ENCODE measurements at places on chromosomes 11 and 22.
A peak's percentile ranks its signal among the peaks of the same experiment; 100 is the strongest.

- no peak for DNase-seq
These were observed 39.6 kb downstream of the PARVB start for GRCh38 chr22:44063462-44064371.

DNA sequence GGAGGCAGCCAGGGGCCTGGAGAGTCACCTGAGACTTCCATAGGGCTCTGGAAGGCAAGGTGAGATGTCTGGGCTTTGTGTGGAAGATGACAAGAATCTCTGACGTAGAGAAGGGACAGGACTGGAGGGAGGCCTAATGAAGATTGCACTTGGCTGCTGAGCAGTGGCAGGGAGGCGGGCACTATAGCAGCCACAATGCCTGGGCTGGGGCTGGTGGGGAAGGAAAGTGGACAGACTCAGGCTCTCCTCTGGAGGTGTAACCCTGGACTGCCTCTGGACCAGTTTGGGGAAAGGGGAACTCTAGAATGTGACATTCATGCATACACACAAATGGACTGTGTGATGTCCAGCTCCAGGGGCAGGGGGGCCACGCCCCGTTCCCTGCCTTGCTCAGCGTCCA, 34.3 kb upstream of the CYP2D6 start:
- no peak for DNase-seq

- no peak for DNase-seq
These were observed 94.4 kb downstream of the SCN3B start for GRCh38 chr11:123560006-123560405.

GRCh38 chr11:115241899-115242298, 262.3 kb downstream of the CADM1 start:
- DNase-seq: no peak

DNA sequence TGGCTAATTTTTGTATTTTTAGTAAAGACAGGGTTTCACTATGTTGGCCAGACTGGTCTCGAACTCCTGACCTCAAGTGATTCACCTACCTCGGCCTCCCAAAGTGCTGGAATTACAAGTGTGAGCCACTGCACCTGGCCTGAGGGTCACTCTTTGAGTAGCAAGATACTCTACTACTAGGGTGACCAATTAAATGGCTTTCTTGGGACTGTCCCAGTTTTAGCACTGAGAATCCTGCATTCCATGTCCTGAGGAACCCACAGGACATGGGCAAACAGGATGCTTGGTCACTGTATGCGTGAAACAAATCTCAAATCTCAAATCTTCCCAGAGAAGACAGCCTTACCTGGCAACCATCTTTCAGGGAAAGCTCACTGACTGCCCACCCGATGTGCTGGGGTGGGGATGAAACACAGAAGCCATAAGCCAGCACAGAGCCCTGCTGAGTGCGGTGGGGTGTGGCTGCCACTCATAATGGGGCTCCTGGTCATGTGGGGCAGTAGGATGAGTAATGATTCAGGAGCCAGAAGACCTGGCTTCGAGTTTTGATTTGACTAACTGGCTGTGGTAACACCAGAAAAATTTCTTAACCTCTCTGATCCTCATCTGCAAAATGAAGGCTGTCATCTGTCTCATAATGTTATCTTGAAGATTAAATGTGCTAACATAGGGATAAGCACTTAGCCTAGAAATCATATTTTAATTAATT, 11.5 kb downstream of the CLMP start:
- no peak for DNase-seq

- DNase-seq: no peak
These were observed 58.3 kb upstream of the VSTM5 start for GRCh38 chr11:93908689-93909088.

GRCh38 chr11:36400766-36401455, 104.8 kb downstream of the PRR5L start:
- no peak for DNase-seq

DNA sequence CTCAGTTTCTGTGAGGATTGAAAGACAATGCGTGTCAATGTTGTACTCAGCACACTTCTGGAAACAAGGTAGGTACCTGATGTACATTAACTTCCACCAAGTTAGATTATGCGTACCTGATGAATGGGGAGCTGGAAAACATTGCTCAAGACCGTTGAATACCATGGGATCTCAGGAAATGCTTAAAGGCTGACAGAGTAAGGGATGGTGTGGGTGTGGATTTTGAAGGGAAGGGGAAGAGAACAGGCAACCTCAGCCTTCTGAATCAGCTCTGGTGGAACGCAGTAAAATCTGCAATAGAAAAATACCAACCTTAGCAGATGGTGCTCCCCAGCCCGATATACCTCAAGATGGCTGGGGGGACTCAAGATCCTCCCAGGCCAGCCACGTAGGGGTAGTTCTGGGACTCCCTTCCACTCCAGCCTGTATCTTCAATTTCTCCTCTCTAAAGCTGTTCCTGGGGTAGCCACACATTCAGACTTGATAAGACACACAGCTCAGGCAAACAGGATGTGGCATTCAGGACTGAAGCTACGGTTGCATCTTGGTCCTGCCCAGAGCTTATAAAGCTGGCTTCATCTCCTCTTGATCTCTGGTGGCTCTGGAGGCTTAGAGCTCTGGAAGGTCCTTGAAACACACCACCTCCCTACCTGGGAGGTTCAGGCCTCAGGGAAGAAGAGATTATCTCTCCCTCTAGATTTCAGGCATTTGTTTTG, 111.8 kb downstream of the CTNND1 start:
- no peak for DNase-seq

GRCh38 chr11:36026315-36026968, 82.6 kb downstream of the LDLRAD3 start:
- no peak for DNase-seq

DNA sequence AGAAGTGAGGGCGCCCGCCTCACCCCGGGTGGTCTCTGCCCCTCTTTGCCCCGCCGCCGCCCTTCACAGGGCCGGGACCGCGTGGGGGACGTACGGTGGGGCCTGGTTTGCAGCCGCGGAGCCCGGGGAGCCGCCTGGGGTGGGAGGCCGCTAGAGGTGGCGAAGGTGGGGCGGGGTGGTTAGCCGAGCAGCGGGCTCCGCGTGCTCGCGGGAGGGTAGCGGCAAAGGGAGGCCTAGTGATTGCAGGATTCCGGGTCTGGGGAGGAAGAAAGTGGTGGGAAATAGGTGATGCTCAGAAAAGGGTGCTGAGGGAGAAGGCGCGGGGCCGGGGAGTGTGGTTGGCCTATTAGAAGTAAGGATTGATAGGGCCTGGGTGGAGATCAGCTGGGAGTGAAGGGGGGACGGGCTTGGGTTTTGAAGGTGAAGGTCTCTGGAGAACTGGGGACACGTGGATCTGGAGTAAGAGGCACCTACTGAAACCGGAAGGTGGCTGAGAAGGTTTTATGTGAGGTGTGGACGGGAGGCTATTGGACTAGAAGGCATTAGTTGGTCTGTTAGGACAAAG, 571 bp downstream of the FAR1 start:
- peak; percentile 40 for DNase-seq

DNA sequence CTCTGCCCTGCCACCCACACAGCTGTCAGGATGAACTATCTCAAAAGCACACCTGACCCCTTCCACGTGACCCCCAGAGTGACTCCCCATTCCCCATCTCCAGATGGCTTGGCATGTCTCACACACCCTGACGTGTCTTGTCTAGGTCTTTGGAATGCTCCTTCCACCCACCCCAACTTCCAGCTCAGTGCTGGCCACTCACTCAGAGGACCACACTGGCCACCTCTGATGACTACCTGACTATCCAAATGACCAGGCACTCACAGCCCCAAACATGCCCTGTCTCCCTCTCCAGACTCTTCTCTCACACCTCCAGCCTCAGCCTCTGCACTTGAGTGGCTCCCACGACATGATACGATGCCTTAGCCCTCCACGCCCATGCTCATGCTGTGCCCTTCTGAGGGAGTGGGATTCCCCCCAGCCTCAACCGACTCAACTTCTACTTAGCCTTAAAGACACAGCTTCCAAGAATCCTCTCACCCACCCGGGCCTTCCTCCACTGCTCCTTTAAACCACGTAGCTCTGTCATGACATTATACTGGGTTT, 259.4 kb downstream of the BUD13 start:
- DNase-seq: no peak

DNA sequence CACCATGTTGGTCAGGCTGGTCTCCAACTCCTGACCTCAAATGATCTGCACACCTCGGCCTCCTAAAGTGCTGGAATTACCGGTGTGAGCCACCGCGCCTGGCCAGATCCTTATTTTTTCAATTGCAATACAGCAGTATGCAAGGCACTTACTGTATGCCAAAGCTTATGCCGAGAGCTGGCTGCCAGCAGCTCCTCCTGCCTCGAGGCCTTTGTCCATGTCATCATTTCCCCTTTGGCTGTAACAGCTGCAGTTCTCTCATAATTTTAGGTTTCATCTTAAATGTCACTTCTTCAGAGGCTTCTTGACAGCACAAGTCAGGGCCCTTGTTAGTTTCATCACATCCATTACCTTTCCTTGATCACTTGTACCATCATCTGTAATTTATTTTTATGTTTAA, 1.5 kb upstream of the SREBF2 start:
- no peak for DNase-seq

DNA sequence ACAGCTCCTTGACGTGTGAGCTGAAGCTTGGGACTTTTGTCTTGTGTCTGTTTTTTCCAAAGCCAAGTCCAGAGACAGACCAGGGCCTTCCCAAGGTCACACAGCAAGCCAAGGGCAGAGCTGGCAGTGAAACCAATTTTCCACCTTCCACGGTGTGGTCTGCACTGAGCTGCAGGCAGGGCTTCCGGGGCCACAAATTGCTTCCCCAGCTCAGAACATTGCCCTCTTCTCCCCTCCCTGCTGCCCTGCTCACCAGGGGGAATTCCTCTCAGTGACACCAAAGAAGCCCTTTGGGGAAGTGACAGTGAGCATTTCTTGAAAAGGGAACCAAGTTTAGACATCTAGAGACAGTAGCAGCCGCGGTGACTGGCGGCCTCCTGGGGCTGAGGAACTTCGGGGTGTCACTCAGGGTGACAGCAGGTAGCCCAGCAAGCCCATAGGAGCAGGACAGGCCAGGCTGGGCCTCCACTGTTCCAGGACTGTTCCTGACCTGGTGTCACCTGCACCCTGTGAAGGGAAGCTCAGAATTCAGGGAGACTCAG, 9.2 kb downstream of the FXYD2 start:
- DNase-seq: peak; percentile 88

DNA sequence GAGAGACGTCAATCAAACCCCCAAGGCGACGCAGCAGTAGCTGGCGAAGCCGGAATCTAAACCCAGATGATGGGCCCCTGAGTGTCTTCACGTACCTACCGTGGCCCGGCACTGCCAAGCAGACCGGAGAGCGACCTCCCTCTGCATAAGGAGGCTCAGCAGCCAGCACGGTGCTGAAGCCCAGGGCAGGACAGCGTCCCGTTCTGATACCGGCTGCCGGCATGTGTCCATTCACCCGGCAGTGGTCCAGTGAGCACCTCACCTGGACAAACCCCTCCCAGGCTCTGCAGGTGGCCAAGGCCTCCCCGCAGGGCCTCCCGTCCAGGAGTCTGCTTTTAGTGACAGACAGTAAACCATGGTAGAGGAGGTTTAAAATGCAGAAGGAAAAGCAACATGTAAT, 142.0 kb downstream of the BRD1 start:
- no peak for DNase-seq

DNA sequence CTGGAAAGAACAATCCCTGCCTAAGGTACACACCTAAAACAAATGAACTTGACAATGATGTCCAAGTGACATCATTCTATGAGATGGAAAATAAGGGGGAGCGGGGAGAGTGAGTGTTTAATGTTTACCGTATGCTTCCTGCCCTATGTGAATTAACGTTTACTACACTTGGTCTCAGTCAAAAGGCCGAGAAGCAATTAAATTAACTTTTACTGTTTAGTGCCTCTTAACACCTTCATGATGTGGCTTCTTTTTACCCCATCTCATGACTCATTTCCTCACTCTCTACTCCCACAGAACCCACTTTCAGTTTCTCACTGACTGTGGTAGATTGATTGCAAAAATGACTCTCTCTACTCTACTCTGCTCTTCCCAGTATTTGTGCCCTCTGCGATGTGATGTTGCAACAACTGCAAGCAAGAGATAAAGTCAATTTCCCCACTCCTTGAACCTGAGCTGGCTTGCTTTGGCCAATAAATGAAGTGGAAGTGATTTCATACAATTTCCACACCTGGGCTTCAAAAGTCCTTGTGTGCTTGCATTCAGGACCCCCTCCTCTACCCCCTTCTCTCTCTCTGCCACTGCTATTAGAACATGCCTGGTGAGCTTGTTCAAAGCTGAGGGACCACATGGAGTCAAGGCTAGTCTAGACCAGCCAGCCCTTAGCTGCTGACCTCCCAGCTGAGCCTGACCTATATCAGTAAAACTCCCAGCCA, 11.6 kb upstream of the ALKBH3 start:
- peak; percentile 73 for DNase-seq

GRCh38 chr22:23085785-23086184, 15.5 kb downstream of the GNAZ start:
- DNase-seq: no peak

GRCh38 chr11:17810746-17811145, 76.2 kb downstream of the KCNC1 start:
- no peak for DNase-seq

DNA sequence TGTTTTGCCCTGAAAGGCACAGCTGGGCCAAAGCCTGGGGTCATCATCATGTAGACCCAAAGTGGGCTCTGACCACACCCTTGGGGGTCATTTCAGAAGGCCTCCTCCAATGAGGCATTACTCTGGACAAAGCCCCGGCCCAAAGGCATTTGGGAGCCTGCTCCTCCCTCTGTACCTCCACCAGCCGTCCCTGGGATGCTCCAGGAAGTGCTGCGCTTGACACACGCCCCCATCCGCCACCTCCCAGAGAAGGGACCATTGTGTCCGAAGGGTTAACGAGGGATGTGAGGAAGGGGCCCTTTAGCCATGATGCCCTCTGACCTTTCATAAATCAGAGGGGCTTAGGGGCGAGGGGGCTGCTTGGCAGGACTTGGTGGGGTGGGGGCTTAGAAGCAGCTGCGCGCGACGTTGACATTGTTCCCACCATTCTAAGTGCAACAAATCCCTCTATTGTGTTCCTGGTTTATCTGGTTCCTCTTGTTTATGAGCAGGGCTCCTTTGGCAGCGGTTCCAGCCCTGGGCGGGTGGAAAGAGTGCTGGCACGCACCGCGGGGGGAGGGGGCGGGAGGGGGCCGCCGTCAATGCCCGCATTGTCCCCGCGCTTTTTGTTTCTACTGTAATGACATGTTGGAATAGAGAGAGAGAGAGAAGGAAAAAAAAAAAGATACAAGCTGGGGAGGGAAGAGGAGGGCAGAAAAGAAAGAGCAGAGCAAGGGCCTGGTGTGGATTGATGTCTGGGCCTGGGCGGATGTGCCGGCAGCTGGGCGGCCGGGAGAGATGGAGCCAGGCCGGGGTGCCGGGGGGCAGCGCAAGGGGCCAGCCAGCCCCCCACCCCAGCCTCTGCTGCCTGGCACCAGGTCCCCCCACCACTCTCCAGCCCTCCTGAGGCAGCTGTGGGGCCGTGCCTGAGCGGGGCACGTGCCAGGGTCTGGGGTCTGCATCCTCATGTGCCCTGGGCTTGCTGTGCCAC, 32.1 kb upstream of the SOX10 start:
- no peak for DNase-seq

GRCh38 chr22:24905909-24906308, 40.6 kb downstream of the LHFPL7 start:
- no peak for DNase-seq

- DNase-seq: no peak
These were observed 99.9 kb downstream of the CHST1 start for GRCh38 chr11:45565446-45565988.

GRCh38 chr11:133271206-133271605, 261.1 kb downstream of the OPCML start:
- DNase-seq: no peak
